ENCODE measurements at places on chromosomes 3 and 15.

DNA sequence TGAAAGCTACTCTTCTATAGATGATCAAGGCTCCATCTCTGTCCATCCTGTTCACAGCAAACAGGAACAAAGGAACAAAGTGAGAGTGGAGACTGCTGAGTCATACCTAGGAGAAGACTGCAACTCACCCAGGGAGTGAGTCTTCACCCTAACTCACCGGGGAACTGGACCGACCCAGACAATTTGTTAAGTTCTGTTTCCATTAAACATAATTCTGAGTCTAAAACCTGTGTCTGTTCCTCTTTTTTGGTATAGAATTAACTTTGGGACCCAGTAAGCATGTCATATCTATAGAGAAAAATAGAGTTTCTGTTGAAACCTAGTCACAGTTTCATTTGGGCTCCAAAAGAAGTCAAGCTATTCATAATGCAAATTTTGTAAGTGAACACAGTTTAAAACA lies 21.6 kb downstream of the CCDC80 start:
- DNase-seq = no peak

GRCh38 chr15:74301583-74302361 lies 65.6 kb downstream of the CCDC33 start:
- DNase-seq = no peak

DNA sequence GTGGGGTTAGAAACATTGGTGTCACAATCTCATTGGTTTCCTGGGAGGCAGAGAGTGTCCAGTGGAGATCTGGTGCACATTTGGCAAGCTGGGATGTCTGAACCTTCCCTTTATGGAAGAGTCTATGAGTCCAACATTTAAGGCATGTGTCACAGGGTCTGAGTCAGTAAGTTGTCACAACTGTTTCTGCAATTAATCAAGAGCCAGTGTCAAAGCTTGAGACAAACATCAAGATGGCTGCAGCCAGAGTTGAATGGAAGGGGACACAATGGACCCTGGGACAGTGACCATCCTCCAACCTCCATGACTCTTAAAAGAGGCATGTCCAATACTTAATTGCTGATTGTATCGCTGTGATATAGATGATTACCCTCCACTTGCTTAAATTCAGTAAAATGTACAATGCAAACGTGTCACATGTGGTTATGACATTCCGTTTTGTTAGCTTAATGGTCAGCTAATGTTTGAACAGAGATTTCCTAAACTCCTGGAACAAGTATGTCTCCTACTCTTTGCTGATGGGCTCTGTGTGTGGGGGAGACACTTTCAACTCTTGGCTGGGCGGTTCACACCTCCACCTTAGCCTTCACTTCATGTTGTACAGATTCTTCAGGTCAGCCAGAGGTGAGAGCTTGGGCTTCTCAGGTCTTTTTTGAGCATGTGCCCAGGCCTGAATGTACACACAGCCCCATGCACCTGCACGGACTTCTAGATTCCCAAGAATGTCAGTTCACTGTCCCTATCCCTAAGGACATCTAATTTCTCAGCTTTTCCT lies 79.9 kb upstream of the PRR23E start:
- DNase-seq = no peak

- no peak for DNase-seq
These were observed 95.8 kb upstream of the WNT7A start for GRCh38 chr3:13975686-13976085.

- DNase-seq = no peak
These were observed 8.8 kb upstream of the FBXO40 start for GRCh38 chr3:121584418-121584817.

DNA sequence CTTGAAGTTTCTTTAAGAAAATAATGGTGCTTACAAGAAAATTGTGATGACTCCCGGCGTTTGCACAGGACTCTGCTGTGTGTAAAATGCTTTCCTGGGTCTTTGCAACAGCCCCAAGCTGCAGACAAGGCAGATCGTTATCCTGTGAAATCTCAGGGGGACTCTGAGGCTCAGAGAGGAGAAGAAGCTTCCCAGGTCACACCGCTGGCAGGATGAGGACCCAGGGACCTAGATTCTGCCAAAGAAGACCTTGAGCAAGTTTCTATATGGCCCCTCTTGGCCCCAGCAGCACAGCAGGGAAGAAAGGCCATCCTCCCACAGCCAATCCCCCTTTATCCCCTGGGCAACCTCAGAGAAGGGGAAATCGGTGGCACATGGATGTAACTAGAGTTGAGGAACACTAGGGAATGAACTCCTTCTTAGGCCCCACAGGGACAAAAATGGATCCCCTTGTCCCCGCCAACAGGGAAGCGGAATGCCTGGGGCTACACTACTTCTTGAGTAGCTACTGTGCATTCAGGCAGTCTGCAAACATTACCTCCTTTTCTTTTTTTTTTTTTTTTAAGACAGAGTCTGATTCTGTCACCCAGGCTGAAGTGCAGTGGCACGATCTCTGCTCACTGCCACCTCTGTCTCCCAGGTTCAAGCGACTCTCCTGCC lies 72.8 kb downstream of the CPN2 start:
- DNase-seq = no peak

- DNase-seq = no peak
These were observed 21.3 kb upstream of the TMEM266 start for GRCh38 chr15:76038512-76038911.

- DNase-seq = no peak
These were observed 54.4 kb downstream of the GTF2E1 start for GRCh38 chr3:120796976-120797375.

- DNase-seq = no peak
These were observed 5.2 kb downstream of the ANXA2 start for GRCh38 chr15:60392601-60392985.

GRCh38 chr3:139772539-139773500 lies 95.0 kb upstream of the NMNAT3 start:
- no peak for DNase-seq

- no peak for DNase-seq
These were observed 56.3 kb downstream of the PPP2R3A start for GRCh38 chr3:136021803-136022202.

DNA sequence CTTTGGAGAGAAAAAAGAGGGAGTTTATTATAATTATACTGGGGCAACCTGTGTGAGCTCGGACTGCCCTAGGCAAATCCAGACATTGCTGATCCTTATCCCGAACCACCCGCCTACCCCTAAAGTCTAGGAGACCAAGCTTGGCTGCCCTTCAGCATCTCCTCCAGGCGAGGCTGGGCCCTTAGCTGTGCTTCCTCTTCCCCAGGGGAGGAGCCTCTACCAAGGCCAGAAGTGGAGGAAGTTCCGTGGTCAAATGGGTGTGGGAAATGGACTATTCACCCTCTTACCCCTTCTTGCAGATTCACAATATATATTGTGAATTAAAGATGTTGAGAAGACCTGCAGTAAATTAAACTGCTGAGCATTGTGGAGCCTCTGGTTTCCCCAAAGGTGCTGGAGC lies 158.3 kb upstream of the HES1 start:
- DNase-seq = no peak

DNA sequence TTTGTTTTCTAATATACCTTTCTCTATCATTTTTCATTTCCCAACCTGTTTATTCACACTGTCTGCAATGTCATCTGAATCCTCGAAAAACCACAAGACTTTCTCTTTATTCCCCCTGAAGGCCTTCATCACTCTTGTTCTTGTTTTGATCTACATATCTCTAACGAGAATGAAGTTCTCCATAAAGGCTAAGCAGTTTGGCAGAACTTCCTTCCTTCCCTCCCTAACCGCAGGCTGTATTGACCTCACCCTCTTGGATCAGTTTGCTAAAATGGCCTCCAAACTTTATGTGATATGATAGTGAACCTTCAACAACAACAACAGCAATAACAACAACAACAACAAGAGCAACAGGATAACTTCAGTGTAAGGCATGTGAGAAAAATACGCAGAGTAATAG lies 392.8 kb downstream of the TIGIT start:
- no peak for DNase-seq

- no peak for DNase-seq
These were observed 177.3 kb upstream of the GOLIM4 start for GRCh38 chr3:168273036-168273435.

- DNase-seq = no peak
These were observed 1.6 kb upstream of the DCBLD2 start for GRCh38 chr3:98903099-98903498.

DNA sequence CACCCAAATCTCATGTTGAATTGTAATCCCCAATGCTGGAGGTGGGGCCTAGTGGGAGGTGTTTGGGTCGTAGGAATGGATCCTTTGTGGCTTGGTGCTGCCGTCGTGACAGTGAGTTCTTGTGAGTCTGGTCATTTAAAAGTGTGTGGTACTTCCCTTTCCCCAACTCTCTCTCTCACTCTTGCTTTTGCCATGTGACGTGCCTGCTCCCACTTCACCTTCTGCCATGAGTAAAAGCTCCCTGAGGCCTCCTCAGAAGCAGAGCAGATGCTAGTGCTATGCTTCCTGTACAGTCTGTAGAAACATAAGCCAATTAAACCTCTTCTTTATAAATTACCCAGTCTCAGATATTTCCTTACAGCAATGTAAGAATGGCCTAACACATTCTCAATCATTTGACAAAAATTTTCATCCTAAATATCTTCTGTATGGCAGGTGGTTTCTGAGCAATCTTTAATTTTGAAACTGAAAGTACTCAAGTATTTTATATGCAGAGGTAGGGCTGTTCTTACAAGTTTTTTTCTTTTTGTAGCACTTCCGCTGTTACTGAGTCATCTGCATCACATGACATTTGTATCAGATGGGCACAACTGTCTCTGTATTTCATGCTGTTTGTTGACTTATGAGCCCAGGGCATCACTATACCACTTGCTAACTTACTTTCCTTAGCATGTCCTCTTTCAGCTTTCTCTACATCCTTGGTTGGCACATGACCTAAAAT lies 8.8 kb downstream of the RPL39L start:
- no peak for DNase-seq

DNA sequence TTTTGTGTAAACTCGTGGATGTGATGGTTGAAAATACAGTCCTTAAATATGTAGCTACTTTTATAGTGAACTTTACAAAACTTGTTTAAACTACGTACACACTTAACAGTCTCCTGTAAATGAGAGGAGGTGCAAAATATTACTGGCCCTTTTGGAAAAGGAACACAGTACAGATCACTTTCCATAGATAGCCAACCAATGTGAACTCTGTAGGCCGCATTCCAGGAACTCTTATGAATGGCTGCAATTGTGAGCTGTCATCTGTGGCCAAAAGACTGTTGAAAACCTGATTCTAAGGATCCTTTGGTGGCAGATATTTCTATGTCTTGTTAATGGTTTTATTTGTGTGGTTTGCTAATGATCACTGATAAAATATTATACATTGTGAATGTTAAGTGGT lies 6.2 kb downstream of the TSC22D2 start:
- no peak for DNase-seq

DNA sequence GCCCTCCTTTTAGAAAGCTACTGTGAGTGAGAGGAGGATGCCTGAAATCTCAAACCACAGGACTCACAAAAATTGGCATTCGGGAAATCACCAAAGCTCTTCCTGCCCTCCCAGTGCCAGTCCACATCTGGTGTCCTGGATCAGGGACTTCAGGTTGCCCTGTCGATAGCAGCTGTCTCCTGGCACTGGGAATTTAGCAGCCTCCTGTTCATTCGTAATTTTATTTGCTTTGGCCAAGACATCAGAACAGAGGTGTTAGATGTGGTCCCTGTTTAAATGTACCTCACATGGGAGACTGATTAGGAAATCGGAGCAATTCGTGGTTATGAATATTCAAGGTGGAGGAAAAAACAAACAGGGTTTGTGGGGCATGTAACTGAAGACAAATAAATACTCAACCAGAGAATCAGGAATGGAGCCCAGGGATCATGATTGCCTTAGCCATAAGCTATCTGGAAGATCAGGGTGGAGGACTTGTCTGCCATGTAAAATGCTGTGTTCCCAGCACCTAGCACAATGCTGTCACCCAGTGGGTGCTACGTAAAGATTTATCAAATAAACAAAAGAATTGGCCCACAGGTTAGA lies 265.2 kb upstream of the PROK2 start:
- DNase-seq = no peak

- DNase-seq = no peak
These were observed 17.9 kb upstream of the ABI3BP start for GRCh38 chr3:101011136-101011535.

GRCh38 chr3:104717828-104718196 lies 648.9 kb upstream of the ALCAM start:
- no peak for DNase-seq

DNA sequence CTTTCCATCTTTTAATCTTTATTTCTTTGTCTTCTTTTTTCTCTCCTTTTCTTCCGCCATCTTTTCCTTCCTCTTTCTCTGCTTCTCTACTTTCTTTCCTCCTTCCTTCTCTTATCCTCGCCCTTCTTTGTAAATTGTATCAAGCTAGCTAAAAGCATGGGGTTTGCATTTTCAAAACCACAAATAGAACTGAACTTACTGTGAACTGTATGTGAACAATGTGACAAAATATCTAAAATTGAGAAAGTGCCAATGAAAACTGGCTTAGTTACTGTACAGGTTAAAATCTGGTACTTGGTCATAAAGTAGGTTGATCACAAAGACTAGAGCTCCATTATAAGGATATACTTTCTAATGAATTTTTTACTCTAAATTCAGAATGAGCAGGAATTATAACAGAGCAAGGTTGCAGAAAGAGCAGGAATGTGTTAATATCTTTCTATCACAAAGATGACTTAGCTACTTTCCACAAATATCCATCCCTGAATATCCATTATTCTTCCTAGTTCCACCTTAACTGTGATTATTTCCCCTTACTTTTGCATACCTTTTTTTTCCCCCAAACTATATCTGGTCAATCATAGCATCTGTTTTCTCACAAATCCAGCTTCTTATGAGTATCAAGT lies 122.4 kb downstream of the LSAMP start:
- DNase-seq = no peak

DNA sequence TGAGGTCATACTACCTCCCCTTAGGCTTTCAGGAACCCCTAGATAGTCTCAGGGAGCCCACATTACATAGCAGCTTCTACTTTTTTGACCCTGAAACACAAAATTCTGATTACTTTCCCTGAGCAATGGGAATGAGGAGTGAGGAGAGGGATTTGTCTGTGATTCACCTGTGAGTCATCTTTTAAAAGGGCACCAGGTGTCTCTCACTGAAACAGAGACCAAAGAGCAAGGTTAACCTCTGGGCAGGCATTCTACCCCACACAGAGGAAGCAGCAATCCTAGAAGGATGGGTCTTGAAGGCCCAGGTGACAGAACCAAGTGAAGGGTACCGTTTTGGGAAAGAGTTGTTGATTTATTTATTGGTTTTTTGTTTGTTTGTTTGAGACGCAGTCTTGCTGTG lies 31.1 kb upstream of the UBE2E2 start:
- DNase-seq = no peak

DNA sequence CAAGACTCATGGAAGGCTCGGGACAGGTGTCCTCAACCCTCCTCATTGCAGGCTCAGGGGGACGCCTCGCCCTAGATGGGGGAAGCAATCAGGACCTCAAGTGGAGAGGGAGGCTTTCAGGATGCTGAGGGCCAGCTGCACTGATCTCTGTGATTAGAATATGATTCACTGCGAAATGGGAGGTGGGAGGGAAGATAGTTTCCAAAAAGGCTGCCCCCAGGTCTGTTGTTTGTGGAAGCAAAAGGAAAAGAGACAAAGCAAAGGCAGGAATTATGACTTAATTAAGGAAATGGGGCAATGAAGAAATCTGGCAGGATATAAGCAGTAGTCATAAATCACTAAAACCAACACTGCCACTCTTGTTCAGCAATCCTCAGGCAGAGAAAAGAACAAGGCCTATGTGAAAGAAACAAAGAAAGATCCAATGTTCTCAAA lies 85.6 kb upstream of the ABHD17C start:
- DNase-seq = no peak

- no peak for DNase-seq
These were observed 17.7 kb downstream of the VPS39 start for GRCh38 chr15:42190370-42190769.

Measured in mesothelial cell of epicardium (in vitro differentiated cells).